Fibroblast of skin of left quadriceps (primary cell): ENCODE measurements at places on chromosomes 11 and 22.

DNA sequence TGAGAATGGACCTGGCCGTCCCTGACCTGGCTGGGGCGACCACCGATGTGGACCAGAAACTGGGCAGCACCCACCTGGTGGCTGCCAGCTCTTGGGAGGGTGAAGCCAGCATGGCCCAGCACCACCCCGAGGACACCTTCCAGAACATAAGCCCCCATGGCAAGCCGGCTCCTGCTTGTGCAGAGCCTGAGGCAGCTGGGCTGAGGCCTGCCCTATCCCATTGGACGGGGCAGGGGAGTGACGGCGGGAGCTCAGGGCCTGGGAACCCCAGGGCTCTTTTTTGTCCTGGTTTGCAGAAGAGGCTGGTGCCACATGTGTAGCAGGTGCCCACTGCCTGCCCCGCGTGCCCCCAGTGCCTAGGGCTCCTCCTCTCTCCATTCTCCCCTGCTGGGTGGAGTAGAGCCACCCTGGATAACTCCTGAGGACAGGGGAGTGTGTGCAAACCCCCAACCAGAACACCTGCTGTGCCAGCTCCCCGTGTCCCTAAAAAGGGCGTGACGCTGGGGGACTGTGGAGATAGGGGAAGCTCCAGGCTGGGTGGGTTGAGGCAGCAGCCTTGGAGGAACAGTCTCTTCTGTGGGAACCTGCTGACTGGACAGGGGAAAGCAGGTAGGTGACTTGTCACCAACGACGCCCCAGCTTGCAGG is 11.9 kb downstream of the DUSP8 start:
- no peak for DNase-seq

- DNase-seq, result no peak
Measured at GRCh38 chr22:34010259-34010658, 90.0 kb upstream of the LARGE1 start.

GRCh38 chr22:48517039-48518030 is 1310.3 kb downstream of the BRD1 start:
- DNase-seq, result no peak

GRCh38 chr11:114154271-114155047 is 94.9 kb downstream of the ZBTB16 start:
- DNase-seq, result no peak

GRCh38 chr11:8873741-8874405 is 37.1 kb upstream of the AKIP1 start:
- DNase-seq, result no peak

GRCh38 chr11:17233101-17233500 is 25.3 kb upstream of the PIK3C2A start:
- DNase-seq, result no peak

GRCh38 chr11:75334402-75334891 is 17.0 kb downstream of the ARRB1 start:
- no peak for DNase-seq

- DNase-seq, result no peak
Measured at GRCh38 chr22:47705350-47705749, 942.9 kb downstream of the TBC1D22A start.

DNA sequence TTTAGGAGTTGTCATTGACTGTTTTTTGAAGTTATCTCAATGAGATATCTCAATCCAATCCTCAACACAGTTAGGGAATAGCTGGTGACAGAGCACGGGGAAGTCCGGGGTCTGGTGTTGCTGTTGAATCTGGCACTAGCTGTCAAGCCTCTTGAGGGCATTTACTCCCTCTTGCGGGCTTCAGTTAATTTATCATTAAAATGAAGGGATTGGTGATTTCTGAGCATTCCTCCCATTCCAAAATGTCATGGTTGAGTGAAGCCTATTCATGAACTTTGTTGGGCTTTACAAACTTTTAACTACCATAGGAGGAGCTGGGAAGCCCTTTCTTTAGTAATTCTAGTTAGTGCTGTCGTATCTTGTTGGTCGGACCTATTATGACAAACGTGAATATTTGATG is 40.2 kb downstream of the UVRAG start:
- DNase-seq, result no peak

DNA sequence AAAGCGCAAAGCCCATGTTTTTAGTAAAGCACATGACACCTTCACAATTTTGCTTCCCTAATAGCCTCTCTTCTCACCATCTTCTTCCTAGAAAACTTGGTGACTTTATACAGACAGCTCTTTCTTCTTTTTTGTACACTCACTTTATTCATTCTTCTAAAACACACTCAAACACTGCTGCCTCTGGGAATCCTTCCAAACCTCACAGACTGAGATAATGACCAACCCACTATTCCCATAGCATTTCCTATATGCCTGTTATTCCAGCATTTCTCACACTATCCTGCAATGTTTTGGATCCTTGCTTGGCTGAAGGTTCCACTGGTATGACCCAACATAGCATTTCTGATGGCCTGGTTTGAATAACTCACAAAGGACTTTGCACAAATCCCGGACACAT is 442.1 kb upstream of the CCDC90B start:
- DNase-seq, result no peak

DNA sequence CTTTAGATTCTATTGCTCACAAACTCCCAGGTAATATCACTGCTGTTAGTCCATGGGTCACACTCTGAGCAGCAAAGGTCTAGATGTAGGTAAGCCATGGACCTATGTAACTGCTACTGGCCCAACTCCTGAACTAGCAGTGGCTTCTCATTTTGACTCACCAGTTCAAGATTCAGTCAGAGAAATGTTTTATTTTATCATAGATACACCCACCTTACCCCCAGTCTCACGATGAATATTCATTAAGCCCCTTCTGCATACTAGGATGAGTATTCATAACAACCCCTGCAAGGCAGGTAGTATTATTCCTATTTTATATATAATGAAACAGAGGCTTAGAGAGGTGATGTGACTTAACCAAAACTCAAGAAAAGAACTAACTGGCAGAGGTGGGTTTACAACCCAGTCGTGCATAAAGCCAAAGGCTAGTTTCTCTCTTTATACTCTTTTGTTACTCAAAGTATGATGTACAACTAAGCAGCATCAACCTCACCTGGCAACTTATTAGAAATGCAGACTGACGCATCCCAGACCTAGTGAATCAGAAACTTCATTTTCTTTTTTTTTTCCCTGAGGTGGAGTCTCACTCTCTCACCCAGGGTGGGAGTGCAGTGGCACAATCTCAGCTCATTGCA is 957.6 kb upstream of the CCDC90B start:
- no peak for DNase-seq

- DNase-seq, result no peak
Measured at GRCh38 chr11:133082453-133082781, 449.9 kb downstream of the OPCML start.

- DNase-seq, result no peak
Measured at GRCh38 chr11:67483831-67484665, 1.2 kb downstream of the AIP start.

DNA sequence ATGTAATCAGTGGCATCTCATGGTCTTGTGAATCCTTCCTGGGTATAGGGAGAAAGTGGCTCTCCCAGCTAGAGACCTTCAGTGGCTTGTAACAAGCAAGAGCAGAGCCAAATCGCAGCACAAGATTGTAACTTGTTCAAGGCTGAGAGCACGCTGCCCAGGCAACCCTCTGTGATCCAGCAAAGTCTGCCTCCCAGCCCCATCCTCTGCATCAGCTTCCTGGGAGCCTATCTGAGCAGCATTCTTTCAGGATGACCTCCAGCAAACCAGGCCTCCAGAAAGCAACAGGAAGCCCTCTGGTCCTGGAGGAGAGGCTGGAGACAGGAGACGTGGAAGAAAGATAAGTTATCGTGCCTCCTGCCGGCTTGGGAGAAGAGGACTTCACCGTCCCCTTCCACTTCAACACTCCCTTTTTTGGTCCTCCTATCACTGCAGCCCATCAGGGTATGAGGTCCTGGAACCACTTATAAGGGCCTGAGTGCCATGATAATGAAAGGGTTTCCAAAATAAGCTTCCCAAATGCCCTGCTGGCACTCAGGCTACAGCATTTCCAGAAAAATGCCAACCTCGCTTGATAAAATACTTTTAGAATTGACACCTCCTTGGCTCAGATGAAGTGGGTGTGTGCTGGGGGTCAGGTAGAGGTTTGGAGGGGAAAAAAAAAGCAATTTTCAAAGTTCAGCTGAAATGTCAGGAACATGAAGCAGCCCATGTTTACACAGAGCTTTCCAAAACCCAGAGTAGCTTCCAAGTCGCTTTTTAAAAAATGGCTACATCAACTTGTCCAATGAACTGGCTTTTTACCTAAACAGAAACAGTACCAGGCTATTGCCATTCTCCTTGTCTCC is 80.2 kb downstream of the PLEKHA7 start:
- DNase-seq, result no peak

DNA sequence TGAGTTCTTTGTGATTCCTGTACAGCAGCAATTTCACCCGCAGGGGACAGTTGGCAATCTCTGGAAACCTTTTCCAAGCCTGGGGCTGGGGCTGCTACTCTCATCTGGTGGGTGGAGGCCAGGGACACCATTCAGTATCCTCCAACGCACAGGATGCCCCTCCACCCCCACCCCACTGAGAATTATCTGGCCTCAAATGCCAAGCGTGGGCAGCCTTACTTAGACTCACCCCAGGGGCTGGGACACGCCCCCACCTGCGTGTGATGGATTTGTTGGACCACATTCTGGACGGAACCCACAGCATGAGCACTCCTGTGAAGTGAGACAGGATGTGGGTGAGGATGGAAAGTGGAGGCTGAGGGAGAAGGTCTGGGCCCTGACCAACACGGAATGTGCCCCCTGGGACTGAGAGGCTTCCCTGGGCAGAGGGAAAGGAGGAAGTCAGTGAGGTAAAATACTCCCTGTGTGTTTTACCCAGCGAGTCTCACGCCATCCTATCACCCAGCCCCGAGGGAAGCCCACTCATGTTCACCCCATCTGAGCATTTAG is 13.7 kb downstream of the RASD2 start:
- DNase-seq, result no peak

DNA sequence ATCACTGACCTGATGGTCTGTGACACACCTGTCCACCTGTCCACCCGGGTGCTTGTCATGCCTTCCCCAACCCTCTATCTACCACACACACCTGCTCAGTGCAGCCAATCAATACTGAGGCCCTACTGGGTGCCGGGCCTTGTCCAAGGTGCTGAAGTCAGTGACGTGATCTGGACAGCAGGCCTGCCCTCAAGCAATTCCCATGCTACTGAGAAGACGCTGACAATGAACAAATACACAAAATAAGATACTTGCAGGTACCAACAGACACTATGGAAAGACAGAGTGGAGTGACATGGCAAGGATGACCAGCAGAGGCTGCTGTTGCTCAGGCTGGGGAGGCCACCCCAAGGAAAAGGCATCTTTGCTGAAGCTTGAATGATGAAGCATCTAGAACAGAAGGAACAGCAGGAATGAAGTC is 21.2 kb downstream of the PLAAT3 start:
- DNase-seq, result no peak

- no peak for DNase-seq
Measured at GRCh38 chr11:35536470-35536869, 11.1 kb upstream of the PAMR1 start.

- DNase-seq, result no peak
Measured at GRCh38 chr11:117189191-117189940, 9.8 kb upstream of the TAGLN start.

GRCh38 chr11:46380340-46381047 is 975 bp upstream of the MDK start:
- no peak for DNase-seq

DNA sequence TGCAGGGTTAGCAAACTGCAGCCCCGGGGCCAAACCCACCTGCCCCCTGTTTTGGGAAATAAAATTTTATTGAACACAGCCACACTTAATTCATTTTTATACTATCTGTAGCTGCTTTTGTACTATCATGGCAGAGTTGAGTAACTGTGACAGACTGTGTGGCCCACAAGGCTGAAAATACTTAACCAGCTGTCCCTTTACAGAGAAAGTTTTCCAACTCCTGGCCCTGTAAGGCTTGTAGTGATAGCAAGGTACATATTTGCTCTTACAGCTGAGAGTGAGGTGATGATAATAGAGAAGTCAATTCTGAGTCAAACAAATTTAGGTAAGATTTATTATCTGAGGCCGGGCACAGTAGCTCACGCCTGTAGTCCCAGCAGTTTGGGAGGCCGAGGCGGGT is 87.4 kb upstream of the SLC6A5 start:
- no peak for DNase-seq

DNA sequence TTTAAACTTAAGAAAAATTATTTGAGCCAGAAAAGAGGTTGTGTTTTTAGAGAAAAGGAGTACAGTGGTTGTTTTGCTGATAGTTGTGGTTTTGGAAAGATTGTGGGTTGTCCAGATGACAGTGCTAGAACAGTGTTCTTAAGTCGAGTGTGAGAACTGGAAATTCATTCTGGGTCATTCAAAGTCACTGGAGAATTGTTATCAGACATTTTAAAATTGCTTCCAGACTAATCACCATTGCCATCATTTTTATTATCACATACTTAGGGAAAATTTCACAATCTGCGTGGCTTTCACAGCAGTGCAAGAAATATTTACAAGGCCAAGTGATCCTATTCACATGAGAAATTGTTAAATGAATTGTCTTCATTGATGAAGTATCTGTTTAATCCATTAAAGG is 242.2 kb upstream of the DDI1 start:
- no peak for DNase-seq
